Right lobe of liver (tissue), 6 donors: ENCODE measurements at places on chromosomes 6 and 20. TPM values are rescaled to one million over a fixed set of nuclear protein-coding genes. Genes with fewer than 3 reads are reported as not detected.

DNA sequence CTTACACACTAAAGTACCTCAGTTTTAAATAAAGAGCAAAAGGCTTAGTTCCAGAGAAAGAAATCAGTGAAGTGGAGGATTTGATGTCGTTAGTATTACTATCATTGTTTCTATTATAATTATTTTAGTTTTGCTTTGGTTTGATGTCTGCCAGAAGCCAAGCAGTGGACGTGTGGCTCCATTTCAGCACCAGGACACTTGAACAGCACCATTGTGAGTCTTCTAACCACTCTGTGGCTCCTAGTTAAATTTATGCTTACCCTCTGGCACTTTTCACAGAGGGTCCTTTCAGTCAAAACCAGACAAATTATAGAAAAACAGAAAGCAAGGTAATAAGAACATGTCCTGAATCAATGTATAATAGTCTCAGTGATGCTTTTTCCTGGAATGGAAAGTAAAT, 3.4 kb downstream of the COL9A1 start:
- no peaks in the 10 kb centered on the region for H3K27me3 ChIP-seq
- no peaks in the 10 kb centered on the region for H3K4me1 ChIP-seq
- H3K4me3 ChIP-seq: no peak overlapping the region
- DNase-seq: no peak

- DNase-seq: no peak
- no peaks in the 10 kb centered on the region for H3K36me3 ChIP-seq
- H3K4me1 ChIP-seq: no peaks in the 10 kb centered on the region
- H3K27me3 ChIP-seq: no peaks in the 10 kb centered on the region
These were observed 42.5 kb upstream of the ASCC3 start for GRCh38 chr6:100923481-100924165.

DNA sequence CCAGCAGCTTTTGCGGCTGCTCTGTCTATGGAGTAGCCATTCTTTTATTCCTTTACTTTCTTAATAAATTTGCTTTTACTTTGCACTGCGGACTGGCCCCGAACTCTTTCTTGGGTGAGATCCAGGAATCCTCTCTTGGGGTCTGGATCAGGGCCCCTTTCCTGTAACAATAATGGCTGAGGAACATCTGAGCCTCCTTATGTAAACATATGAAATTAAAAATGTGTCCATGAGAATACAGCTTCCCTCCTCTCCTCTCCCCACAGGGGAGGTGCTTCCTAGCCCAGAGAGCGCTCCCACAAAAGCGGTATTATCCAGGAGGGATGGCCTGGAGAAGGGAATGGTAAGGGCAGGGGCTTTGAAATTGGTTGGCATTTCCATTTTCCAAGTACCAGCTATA, 81.1 kb downstream of the PSMG4 start:
- no peak for DNase-seq
- H3K4me3 ChIP-seq: no peak overlapping the region
- no peaks in the 10 kb centered on the region for H3K4me1 ChIP-seq
- no peaks in the 10 kb centered on the region for H3K27me3 ChIP-seq

- H3K4me3 ChIP-seq: no peak overlapping the region
- H3K27me3 ChIP-seq: no peaks in the 10 kb centered on the region
- no peak for DNase-seq
These were observed 6.7 kb upstream of the DNAAF9 start for GRCh38 chr20:3414122-3414521.

DNA sequence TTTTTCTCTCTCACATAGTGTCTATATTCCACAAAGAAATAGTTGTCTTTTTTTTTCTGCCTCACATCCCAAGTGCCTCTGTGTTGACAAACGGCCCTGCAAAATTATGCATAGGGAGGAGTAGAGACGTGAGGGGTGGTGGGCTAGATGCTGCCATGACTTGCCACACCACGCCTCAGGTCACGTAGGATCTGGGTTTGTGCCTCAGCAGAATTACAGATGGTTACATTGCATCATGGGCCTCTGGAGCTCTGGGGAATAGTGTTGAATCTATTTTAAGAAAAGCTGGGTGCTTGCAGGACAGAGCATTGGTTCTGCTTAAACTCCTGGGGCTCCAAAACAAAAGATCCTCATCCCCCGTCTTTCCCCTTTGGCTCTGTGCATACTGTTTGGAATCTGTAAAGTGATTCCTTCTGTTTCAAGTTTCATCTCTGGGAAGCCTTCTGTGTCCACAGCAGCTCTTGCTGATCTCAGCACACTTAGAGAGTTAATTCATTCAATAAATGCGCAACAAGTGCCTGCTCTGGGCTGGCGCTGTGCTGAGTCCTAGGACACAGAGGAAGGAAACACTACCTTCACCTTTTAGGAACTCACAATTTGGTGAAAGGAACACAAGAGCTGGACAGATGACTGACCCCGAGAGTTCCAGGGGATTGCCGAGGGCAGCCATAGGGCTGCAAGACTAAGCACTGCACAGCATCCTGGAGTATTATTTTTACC, 2.4 kb downstream of the FANCE start:
- no peaks in the 10 kb centered on the region for H3K36me3 ChIP-seq
- H3K4me3 ChIP-seq: no peak overlapping the region
- no peak overlapping the region for H3K27ac ChIP-seq
- no peaks in the 10 kb centered on the region for H3K27me3 ChIP-seq

DNA sequence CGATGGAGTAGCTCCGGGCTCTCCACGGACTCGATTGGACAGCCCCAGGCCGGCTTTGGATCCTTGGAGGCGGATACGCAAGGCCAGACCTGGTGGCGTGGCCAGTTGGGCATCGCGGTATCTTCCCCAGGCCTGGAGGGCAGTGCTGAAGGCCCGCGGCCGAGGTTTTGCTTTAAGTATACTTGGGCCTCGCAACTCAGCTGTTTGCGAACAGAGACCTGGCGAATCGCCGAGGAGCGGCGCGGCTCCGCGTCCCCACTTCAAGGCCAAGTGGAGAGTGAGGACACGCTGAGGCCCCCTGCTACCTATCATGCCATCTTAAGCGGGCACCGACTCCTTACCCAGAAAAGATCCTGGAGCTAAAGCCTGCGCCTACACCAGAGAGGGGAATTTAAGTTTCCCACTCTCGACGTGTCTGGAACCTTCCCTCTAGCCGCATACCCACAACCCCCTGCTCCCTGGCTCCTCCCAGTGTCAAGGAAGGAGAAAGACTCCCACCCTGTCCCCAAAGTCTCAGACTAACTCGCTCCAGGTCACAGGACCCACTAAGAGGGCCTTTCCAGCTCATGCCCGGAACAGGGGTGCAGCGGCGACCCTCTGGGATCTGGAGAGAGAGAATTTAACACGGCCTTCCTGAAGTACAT, 4.1 kb downstream of the LINC00237 start:
- H3K27me3 ChIP-seq: peaks cover 8% of the 10 kb centered on the region
- peaks cover 10% of the 10 kb centered on the region for H3K4me1 ChIP-seq
- peak; percentile 28 for DNase-seq

DNA sequence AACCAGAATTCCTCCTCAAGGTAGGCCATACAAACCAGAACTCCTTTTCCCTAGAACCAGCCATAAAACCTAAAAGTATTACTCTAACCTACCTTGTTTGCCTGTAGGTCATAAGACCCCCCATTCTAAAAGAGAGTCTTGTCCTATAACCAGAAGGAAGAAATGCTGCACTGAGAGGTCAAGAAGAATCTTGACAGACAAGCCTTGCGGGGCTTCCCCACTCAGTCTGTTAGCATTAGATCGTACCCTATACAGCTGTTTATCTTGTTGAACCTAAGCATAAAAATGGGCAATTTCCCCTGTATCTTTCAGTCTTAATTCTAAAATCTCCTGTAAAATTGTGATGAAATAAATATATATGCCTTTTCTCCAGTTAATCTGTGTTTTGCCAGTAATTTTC, 52.3 kb upstream of the HFE start:
- H3K27ac ChIP-seq: no peak overlapping the region
- H3K4me1 ChIP-seq: no peaks in the 10 kb centered on the region
- no peak overlapping the region for H3K4me3 ChIP-seq
- H3K27me3 ChIP-seq: no peaks in the 10 kb centered on the region

- H3K27me3 ChIP-seq: no peaks in the 10 kb centered on the region
- no peaks in the 10 kb centered on the region for H3K36me3 ChIP-seq
- H3K27ac ChIP-seq: no peak overlapping the region
These were observed 697.0 kb upstream of the POU3F2 start for GRCh38 chr6:98137391-98137790.

- H3K4me3 ChIP-seq: no peak overlapping the region
- no peaks in the 10 kb centered on the region for H3K27me3 ChIP-seq
- DNase-seq: no peak
- no peaks in the 10 kb centered on the region for H3K4me1 ChIP-seq
These were observed 32.7 kb upstream of the MAP7 start for GRCh38 chr6:136582711-136583471.

DNA sequence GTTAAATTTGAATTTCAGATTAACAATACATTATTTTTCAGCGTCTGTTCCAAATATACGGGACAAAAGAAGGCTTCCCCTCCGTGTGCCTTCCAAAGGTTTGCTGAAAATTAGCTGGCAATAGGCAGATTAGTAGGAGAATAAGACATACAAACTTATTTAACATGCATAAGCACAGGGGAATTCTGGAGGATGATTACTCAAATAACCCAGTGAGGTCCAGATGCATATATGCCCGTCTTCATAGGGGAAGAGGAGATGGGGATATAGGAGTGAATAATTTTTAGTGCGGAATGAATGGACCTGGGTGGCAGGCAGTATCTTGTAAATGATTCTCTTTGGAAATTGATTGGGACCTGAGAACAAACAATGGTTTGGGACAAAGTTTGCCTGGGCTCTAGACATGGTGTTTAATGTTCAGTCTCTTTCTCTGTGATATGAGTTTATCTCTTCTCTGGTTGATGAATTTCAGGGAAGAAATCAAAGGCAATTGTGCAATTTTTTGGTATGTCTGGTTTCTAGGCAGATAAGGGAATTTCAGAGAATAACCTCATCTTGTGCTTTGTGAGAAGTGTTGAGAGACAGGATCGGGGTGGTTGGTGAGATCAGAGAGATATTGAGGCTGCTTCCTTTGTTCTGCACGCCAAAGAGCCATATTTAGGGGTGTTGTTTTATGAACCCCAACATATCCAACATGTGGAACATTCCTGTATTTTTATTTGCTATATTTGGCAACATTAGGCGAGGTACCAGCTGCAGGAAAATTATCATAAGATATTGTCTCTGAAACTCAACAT, 63.7 kb downstream of the MKKS start:
- DNase-seq: peak; percentile 56
- H3K27me3 ChIP-seq: no peaks in the 10 kb centered on the region
- H3K4me3 ChIP-seq: no peak overlapping the region
- peak overlapping the region; percentile 68 for H3K27ac ChIP-seq

DNA sequence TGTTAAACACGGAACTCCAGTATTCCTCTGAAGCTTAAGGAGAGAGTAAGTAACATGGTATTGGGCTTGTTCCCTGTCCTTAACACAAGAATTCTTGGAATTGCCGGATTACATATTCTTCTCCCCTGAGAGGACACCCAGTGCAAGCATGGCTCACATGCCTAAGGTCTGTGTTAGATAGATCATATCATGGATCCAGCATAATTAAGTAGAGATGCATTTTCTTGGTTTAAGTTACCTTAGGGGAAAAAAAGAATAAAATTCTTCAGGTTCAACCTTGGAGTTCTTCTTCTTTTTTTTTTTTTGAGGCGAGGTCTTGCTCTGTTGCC, 53.9 kb downstream of the AKAP12 start:
- H3K4me1 ChIP-seq: no peaks in the 10 kb centered on the region
- H3K27me3 ChIP-seq: no peaks in the 10 kb centered on the region
- no peak overlapping the region for H3K27ac ChIP-seq
- no peak for DNase-seq

GRCh38 chr6:22958677-22959076, 389.3 kb downstream of the HDGFL1 start:
- DNase-seq: no peak

- H3K27ac ChIP-seq: no peak overlapping the region
- DNase-seq: no peak
- H3K27me3 ChIP-seq: no peaks in the 10 kb centered on the region
- peaks cover 9% of the 10 kb centered on the region for H3K36me3 ChIP-seq
- H3K4me3 ChIP-seq: no peak overlapping the region
These were observed 83.4 kb downstream of the TCP11 start for GRCh38 chr6:35057449-35058357.

DNA sequence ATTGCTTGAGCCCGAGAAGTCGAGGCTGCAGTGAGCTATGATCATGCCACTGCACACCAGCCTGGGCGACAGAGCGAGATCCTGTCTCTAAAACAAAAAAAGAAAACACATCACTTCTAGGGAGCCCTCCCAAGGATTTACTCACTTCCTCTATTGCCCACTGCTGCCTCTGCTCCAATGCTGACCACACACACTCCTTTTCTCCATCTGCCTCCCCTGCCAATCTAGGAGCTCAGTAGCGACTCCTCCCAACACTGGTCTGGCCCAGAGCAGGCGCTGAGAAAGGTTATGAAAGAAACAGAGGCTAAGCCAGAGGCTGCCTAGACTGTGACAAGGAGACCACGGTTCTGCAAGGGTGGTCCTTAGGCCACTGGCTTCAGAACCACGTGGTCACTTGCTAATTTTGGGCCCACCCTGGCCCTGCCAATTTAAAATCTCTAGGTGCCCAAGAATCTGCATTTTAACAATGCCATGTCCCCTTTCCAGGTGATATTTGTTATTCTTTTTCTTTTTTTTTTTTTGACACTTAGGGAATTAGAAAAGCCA, 1.3 kb upstream of the E2F1 start:
- no peak overlapping the region for H3K4me3 ChIP-seq
- DNase-seq: no peak
- no peaks in the 10 kb centered on the region for H3K4me1 ChIP-seq
- no peaks in the 10 kb centered on the region for H3K27me3 ChIP-seq
- no peaks in the 10 kb centered on the region for H3K36me3 ChIP-seq

DNA sequence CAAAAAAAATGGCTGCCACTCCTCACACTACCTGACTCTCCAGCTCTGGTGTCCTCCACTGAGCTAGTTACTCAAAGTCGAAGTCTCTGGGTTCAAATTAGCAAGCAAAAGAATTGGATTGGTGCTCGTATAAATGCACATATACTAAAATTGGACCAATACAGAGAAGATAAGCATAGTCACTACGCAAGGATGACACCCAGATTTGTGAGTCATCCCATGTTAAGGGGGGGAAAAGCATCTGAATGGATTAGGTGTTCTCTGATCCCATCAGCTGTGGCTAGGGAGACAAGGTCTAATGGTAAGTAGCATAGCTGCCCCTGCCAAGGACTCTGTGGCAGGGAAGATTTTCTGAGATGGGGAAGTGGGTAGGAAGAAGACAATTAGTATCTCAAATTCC, 18.3 kb upstream of the AMD1 start:
- H3K36me3 ChIP-seq: no peaks in the 10 kb centered on the region
- no peak for DNase-seq
- H3K4me3 ChIP-seq: no peak overlapping the region

The TNF gene
- total RNA-seq: not detected

The PIGT gene
- 58.4 TPM for total RNA-seq

The CYB5R4 gene
- 3.6 TPM for total RNA-seq

The OLIG3 gene
- total RNA-seq: not detected

The RAB44 gene
- total RNA-seq: 0.05 TPM
